ENCODE measurements at places on chromosomes 6 and 20. TPM values are rescaled to one million over a fixed set of nuclear protein-coding genes. Genes with fewer than 3 reads are reported as not detected.

GRCh38 chr6:162940426-162940825 lies 212.7 kb downstream of the PACRG start:
- DNase-seq: no peak

Gene GRIK2
- total RNA-seq: 12.8 TPM

DNA sequence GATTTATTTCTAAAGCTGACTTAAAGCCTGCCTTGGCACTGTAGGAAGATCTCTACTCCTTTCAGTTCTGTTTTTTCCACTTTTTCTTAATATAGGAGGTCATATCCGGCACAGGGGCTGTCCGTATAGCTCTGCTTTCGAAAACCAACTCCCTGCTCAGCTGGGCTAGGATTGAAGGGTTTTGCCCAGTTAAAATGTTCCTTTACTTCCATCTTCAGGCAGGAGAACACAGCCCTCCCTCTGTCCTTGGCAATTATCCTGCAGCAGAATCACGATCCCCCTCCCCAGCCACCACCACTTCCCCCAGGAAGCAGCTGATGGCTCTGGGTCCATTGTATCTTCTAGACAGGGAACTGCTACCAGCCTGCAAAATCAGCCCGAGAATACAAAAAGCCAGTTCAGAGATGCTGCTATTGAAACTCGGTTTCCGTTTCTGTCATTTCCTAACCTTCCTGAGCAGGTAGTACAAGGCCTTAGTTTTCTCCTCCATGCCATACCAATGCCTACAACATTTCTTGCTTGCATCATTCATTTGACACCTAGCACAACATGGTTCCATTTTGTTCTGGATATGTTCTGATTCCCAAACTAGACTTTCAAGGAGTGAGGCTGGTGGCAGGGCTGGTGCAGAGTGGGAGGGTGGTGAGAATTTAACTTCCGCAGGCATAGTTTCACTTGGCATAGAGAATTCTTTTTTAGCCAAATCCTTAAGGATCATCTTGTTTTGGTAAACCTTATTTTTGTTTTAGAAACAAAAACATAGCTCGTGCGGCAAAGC lies 53.9 kb downstream of the FAM50B start:
- no peak for DNase-seq

GRCh38 chr20:32490942-32491763 lies 94.0 kb downstream of the NOL4L start:
- DNase-seq: no peak

Gene STMND1
- total RNA-seq: 0.27 TPM

Gene LST1
- 17.7 TPM for total RNA-seq

- DNase-seq: no peak
Measured at GRCh38 chr20:6704132-6704861, 63.2 kb upstream of the BMP2 start.

DNA sequence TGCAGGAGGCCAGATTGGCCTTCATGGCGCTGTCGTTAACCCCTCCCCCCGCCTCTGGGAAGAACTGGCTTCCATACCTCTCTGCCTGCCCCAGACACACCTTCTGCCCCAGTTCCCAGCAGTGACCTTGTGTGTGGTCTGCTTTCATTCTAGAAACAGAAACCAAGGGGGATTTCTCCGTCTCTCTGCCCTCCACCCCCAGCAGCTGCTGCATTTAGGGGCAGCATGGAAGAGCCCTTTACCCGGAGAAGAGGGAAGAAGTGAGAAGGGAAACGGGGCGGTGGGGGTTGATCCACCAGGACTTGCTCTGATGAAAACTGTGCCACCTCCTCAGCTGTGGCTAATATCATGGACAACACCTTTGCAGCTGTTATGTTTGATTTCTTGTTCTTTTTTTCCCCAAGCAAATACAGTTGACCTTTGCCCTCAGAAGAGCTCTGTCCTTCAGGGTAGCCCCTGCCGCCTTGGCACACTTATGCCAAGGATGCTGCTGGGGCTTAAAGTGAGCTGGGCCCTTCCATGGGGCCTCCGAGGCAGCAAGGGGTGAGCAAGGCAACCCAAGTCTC lies 6.1 kb downstream of the GLP1R start:
- DNase-seq: no peak

DNA sequence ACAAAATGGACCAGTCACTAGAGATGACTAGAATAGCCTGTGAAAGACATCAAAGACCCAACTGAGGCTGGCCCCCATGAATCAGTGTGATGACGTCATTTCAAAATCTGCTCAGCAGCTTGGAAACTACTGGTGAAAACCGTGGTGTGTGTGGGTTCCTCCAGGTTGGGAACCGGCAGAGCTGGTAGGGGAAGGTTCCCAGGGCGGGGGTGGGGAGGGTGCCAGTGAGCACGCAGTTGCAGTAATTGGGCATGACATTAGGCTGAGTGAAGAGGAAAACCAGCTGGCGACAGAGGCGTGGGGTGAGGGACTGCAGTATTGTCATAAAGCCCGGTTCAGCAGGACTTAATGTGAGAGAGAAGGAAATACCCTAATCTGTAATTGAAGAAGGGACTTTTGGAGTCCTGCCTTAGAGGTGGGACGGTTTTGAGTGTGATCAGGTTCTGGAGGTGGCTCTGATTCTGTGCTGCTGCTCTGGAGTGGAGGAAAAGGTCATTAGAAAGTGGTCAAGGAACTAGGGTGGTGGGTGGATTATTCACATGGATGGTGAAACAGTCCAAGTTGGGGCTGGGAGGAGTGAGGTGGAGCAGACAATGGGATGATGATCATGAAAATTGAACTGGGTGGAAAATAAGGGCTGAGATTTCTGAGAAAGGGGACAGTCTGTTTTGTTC lies 52.0 kb upstream of the MTHFD1L start:
- DNase-seq: no peak

- no peak for DNase-seq
Measured at GRCh38 chr6:129481706-129482105, 228.3 kb downstream of the ARHGAP18 start.

- DNase-seq: no peak
Measured at GRCh38 chr6:45386501-45386900, 8.8 kb upstream of the SUPT3H start.

- no peak for DNase-seq
Measured at GRCh38 chr6:152529369-152529768, 107.8 kb downstream of the SYNE1 start.

DNA sequence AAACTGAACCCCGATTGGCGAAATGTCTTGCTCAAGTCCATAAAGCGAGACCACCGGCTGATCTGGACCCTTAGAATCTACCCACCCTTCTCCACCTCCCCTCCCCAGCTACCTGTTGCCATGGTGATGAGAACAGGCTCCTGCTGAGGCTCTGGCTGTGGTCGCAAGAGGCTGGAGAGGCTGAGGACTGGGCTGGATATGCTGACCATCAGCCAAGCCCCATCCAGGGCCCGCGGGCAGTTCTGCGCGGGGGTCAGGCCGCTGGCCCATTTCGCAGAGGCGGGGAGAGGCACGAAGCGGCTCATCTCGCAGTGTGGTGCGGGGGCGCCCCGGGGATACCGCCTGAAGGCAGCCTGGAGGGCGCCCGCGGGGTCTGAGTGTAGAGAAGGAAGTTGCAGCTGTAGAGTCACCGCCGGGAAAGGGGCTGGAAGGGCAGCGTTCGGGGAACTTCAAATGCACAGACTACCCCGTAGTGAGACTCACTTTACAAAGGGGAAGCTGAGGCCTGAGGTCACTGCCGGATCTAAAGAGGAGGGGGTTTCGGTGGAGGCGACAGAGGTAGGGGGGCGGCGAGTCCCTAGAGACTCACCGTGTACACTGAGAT lies 671 bp downstream of the TAPBP start:
- DNase-seq: peak; percentile 79

DNA sequence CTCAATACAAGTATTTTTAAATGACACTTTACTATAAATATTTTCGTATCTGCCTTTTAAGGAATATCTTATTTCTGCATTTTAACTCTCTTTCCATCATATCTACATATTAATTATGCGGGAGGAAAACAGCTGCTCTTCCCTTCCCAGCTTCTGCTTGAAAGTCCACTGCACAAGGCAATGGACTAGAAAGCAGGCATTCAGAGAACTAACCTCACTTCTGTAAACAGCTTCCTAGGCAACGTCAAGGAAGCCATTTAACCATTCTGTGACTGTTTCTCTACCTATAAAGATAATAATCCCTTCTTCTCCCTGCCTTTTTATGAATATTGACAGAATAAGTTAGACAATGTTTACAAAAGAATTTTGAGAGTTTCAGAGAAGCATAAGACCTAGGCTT lies 319.4 kb downstream of the BTBD9 start:
- no peak for DNase-seq

GRCh38 chr6:168082860-168083513 lies 4.0 kb upstream of the FRMD1 start:
- no peak for DNase-seq

DNA sequence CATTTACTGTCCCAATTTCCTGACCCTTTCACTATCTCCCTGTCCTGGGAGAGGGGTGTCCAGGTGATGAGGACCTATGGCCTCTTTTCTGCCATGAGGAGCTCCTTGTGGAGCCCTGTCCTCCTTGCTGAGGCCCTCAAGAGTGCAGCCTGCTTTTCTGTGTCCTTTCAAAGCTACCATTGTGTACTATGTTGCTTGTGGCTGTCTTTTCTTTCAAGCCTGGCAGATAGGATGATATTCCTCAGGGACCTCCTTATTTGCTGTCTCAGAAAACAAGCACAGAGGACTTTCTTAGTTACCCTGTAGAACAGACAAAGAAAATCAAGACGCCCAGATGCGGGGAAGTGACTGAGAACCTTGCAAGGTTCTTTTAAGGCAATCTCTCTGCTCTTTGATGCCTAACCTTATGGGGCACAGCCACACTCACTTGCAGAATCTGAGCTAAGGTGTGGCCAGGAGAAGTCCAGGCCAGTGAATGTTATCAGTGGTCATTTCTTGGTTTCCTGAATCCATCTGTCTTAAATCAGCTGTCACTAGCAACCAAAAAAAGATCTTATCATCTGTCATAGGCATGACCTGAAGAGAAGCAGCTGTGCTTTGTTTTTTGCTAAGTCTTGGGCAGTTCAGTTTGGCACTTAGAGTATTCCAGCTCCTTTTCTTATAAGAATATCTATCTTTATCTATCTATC lies 17.2 kb downstream of the CARMIL1 start:
- DNase-seq: no peak

GRCh38 chr6:90025523-90026061 lies 131.3 kb downstream of the GJA10 start:
- DNase-seq: no peak

Gene AHI1
- 61.1 TPM for total RNA-seq

DNA sequence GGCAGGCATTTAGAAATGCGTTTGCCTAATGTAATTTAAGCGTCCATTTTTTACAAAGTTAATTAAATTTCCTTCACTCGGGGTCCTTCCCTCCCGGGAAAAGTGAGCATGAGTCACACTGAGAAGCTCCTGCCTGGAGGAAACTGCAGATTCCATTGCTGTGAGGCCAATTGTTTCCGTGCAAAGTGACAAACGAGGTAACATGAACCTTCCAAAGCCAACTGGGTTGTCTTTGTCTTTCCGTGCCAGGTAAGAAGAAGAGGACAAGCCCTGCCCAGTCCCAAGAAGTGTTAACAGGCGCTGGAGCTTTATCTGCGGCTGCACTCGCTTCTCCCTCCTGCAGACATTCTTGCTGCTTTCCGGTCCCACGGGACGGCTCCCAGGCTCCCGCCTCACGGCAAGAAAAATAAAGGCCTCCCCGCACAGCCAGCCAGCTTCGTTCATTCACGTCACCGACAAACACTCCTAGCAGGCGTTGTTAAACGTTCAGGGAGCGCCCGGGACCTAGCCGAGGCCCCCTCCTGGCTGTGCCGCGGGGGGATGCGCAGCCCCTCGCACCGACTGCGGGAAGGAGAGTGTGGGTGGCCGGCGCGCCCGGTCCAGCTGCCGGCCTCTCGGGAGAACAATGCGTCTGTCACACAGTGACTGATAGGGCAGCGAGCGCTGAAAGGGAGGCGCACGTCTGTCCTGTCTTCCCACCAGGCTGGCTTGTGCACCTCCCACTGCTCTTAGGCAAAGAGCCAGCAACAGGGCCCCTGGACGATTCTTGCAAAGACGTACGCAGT lies 61.5 kb upstream of the HDDC2 start:
- DNase-seq: peak; percentile 79

Gene EYA2
- total RNA-seq: 24.4 TPM

- no peak for DNase-seq
Measured at GRCh38 chr20:19271879-19272651, 59.6 kb downstream of the SLC24A3 start.

Gene MLIP
- total RNA-seq: 396 TPM

Gene LPA
- total RNA-seq: 0.36 TPM

GRCh38 chr20:61205769-61206168 lies 46.3 kb upstream of the CDH4 start:
- no peak for DNase-seq

DNA sequence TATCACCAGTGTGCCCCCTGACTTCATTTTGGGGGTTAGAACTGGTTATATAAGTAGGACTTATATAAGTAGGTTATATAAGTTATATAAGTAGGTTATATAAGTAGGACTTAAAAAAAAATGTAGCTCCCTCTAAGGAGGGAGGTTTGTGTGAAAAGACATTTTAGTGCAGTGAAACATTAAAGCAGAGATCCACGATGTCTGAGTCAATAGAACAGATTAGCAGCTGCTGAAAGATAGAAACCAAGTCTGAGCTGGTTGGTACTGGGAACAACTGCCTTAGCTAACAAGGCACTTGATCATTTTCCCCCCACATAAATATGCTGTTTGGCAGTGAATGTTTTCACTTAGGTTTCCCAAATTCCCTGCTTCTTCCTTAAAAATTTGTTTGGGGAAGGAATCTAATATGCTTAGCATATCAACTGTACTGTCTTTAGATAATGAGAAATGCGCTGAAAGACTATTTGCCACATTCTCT lies 2.1 kb upstream of the RPS12 start:
- no peak for DNase-seq

GRCh38 chr20:25065072-25065624 lies 7.2 kb upstream of the ACSS1 start:
- peak; percentile 47 for DNase-seq
